ENCODE measurements at places on chromosomes 11 and 22.

GRCh38 chr22:20618488-20618887, 111.1 kb downstream of the MED15 start:
- DNase-seq = no peak

DNA sequence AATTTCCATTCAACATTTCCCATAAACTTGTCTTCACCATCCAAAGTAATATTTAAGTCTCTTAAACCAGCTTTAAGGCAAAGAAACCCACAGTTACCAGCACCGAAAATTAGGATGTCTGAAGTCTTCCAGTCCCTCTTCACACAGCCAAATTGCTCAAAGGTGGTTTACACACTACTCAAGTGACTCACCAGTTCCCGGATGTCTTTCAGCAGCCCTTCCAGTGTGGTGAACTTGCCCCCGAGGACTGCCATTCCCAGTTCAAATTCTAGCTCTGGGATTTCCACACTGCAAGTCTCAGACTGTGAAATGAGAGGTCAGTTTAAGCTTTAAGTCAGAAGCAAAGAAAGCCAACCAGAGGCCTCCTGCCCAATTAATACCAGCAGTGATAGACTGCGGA, 5.1 kb downstream of the ZPR1 start:
- DNase-seq = no peak

- DNase-seq = no peak
Measured at GRCh38 chr11:2298795-2299761, 2.6 kb downstream of the C11orf21 start.

GRCh38 chr22:41198027-41198580, 7.0 kb upstream of the L3MBTL2 start:
- no peak for DNase-seq

- no peak for DNase-seq
Measured at GRCh38 chr22:30175690-30176288, 70.8 kb downstream of the LIF start.
